CD4-positive, alpha-beta T cell treated with Interleukin-15 for 4 hours (primary cell): ENCODE measurements at places on chromosomes 16 and 17.

GRCh38 chr16:19595043-19595767 lies 39.7 kb downstream of the VPS35L start:
- no peak for DNase-seq

GRCh38 chr17:46774108-46774737 lies 44.3 kb downstream of the WNT3 start:
- no peak for DNase-seq

GRCh38 chr16:72042157-72042660 lies 12.1 kb upstream of the HP start:
- DNase-seq = no peak

GRCh38 chr16:67919622-67920221 lies 11.9 kb downstream of the CTRL start:
- DNase-seq = no peak

DNA sequence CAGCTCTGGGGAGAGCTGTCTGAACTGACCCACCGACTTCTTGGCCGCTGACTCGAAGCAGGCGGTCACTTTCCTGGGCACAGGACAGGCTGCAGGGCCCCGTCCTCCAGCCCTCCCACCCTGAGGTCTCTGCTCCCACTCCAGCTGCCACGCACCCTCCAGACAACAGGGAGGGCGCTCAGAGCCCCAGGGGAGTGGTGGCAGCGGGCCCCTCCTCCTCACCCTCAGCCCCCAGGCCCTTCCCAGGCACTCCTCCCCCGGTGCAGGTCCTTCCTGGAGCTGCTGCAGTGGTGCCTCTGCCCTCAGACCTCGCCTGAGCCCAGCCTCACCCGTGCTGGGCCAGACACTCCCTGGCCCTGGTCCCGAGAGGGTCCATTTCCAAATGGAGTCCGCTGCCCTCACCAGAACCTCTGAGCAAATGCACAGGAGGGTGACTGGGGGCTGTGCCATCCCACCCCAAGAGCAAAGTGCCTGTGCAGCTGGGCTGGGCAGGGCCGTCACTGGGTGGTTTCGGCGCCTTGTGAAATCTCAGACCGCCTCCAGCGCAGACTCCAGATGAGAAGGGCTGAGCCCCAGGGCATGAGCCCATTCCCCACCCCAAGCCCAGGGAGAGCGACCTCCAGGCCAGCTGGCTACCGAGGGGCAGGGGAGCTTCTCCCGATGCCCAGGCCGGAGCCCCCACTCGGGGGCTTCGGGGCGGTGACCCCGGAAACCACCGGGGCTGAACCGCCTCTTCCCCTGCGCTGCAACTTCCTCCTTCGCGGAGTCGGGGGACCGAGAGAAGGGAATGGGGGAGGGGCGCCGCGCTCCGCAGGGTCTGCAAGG lies 717 bp downstream of the CYBA start:
- no peak for DNase-seq

DNA sequence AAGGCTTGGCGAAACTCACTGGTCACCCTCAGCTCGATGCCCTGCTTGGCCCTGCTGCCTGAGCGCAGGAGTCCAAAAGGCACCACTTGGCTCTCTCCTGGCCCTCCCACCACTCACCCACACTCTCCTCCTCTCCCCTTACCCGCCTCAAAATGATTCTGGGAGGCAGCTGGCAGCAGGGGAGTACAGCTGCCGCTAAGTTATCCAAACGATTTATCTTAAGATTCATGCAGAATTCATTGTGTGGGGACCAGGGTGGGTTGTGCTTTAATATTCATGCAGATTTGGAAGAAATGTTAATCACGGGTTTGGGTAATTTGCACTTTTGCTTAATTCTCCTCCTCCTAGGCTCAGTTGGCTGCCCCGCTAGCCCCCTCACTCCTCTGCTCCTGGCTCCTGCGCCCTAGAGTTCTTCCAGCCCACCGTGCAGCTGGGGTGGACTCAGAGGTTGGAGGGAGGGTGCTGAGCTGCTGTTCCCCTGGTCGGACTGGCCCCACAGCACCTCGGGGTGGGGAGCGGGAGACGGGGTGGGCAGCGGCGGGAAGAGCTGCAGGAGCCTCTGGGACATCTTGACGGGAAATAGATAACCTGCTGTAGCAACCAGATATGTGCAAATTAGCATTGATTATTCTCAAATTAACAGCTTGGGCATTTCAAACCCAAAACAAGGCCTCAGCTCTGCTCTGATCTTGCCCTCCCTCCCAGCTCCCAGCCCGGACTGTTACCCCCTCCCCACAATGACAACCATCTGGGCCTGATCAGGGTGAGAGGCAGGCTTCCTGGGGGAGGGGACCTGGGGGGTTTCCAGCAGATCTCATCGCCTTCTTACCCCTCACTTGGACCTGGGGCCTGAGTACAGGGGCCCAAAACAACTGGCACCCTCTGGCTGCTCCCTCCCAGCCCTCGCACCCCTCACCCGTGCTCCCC lies 122.6 kb upstream of the RPL38 start:
- no peak for DNase-seq

- DNase-seq = no peak
These were observed 46.3 kb downstream of the CCDC42 start for GRCh38 chr17:8698162-8698971.

DNA sequence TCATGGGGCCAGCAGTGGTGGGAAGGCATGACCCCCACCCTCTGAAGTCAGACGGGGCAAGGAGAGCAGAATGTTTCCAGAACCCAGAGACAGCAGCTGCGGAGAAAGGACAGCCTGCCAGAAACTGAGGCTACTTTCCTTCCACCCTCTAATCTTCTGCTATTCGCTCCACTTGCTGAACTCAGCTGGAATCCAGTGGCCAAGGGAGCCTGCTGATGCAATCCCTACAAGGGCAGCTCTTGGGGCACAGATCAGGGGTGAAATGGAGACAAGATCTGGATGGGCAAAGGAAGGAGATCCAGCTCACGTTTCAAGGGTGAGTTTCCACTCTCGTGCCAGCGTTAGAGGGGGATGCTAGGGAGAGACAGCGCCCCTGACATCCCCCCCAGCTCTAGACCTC lies 479.1 kb downstream of the SLC39A11 start:
- no peak for DNase-seq

DNA sequence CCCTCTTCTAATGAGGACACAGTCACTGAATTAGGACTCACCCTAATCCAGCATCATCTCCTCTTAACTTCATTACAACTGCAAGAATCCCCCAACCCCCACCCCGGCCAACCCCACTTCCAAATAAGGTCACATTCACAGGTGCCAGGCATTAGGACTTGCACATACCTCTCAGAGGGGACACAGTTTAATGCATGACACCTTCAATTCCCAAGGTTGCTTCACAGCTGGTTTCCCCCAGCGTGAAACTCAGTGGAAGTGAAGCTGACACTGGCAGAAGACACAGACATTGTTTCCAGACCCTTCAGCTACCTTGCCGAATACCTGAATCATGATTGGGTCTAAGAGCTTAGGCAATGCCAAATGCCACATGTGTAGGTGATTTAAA lies 217.0 kb upstream of the DYNLRB2 start:
- DNase-seq = no peak

DNA sequence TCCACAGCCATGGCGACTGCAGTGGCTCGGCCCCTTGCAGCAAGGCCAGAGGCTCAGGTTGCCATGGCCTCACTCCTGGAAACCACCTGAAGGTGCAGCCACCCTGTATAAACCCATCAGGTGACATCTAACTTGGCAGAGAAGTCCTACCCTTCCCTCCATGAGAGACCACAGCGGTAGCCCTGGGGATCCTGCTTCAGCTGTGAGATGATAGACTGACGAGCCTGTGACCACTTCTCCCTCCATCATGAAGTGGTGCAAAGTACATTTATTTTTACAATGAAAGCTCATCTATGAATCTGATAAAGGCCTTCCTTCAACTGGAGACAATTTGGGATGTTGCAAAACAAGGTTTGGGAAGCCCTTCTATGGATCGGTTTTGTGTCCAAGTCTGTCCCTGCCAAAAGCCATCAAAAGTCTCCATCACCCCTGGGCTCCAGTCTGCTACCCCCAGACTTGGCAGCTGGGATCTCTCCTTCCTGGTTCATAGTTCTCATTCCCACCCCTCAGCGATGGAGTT lies 1.8 kb downstream of the ZACN start:
- DNase-seq = no peak
